ENCODE measurements at places on chromosomes 13 and 19.

- no peak for DNase-seq
Observed at GRCh38 chr13:65860306-65860705, 1369.8 kb downstream of the PCDH9 start.

DNA sequence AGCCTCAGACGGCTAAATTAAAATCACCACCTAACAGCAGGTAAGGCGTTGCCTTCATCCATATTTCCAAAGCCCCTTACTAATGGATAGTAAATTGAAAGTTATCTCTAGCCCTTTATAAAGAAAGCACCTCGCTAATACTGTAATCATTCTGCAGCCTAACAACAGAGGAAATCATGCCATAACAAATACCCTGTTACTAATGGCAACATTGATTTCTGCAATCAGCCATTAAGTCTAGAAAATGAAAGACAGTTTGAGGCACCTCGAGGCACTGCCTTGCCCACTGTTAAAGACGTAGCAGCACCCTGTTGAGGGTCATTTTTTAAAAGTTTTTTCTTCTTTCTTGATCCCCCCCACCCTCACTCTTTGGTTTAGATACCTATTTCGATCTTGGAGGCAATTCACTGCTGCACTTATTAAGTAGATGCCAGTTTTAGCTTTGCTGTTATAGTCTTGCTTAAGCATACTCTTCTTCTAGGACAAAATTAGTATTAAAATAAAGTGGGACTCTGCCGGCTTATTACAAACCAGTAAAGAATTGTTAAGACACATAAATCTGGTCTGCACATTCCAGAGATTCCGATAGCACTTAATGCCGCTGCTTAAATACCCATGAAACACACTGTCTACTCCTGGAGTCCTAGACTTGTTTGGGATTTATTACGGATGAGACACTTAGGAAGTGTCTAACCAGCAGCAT lies 74.8 kb downstream of the ZNF536 start:
- no peak for DNase-seq

- DNase-seq, result peak; percentile 90
Observed at GRCh38 chr13:84126671-84127171, 244.4 kb upstream of the SLITRK1 start.

DNA sequence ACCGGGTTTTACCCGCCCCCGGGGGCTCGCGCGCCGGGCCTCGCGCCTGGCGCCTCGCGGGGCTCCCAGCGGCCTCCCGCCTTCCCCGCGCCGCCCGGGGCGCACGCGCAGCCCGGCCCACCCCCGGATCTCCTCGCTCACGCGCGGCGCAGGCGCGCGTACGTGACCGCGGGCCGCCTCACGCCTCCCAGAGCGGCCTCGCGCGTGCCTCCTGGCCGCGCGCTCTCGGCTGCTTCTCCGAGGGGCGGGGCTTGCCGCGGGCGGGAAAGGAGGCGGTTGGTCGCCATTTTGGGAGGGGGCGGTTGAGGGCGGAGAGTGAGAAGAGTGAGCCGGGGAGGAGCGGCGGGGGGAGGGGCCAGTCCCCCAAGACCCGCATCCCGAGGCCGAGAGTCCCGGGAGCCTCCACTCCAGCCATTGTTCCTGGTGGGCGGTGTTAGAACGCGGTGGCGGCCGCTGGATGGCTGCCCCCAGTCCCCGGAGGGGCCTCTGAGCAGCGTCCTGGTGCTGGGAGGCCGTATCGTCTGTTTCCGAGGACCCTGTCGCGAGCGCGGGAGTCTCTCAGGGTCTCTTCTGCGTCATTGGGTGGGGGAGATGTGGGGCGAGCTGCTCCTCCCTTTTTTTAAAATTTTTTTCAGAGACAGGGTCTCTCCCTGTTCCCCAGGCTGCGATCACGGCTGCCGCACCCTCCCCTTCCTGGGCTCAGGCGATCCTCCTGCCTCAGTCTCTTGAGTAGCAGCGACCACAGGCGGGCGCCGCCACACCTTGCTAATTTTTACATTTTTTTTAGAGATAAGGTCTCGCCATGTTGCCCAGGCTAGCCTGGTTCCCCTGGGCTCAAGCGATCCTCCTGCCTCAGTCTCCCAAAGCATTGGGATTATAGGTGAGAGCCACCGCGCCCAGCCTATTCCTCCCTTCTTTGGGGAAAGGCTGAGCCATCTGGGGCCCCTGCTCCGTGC lies at the start of gene ZNF541:
ZNF541 (minus strand) TSS at position 78 of the 956 bp plus-strand sequence. CDS start 17,292 bp downstream, outside the sequence.
- no peak for DNase-seq

- no peak for DNase-seq
Observed at GRCh38 chr13:54945973-54946372, 1917.4 kb downstream of the OLFM4 start.

- DNase-seq, result no peak
Observed at GRCh38 chr19:14115756-14116155, 1.8 kb downstream of the PRKACA start.

- DNase-seq, result no peak
Observed at GRCh38 chr19:2547033-2547680, 71.2 kb downstream of the GADD45B start.

DNA sequence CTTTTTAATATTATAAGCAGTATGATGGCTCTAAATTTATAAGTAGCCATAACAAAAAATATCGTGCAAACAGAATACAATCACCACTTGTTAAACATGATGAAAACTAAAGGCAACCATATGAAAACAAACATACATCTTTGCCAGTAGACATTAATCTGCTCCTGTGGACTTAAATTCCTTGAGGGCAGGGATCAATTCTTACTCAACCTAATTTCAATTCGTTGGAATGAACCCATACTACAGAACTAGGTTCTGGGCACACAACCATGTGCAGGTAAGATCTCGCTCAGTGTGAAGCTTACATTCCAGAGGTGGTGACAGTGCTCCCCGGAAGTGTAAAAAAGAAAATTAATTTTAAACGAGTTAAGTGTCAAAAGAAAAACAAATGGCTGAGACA lies 13.4 kb downstream of the TBC1D4 start:
- no peak for DNase-seq

GRCh38 chr13:23159205-23159759 lies 21.5 kb upstream of the SGCG start:
- no peak for DNase-seq

- no peak for DNase-seq
Observed at GRCh38 chr19:10615429-10616023, 9.8 kb upstream of the SLC44A2 start.

GRCh38 chr19:34274827-34275625 lies 20.7 kb downstream of the GARRE1 start:
- DNase-seq, result no peak

Data from NCI-H510A (cell line).